ENCODE measurements at places on chromosomes 11 and 22.

DNA sequence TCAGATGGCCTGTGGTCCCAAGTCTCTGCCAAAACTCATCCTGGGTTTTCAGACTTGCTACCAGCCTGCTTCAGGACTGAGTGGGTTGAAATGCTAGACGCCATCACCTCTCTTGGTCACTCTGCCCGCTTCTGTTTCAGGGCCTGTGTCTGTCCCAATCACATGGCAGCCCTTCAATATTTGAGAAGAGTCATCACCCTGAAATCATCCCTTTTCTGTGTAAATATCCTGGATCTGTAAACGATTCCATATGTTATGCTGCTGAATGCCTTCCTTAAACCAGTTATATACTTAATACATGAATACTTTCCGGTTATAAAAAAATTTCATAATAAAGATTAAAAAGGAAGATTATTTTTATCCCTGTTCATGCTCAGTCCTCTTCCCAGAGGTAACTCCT, 39.8 kb upstream of the TLCD5 start:
- no peak for DNase-seq
- H3K27ac ChIP-seq = no peak overlapping the region
- H3K4me1 ChIP-seq = peaks cover 17% of the 10 kb centered on the region
- no peaks in the 10 kb centered on the region for H3K27me3 ChIP-seq
- no peaks in the 10 kb centered on the region for H3K36me3 ChIP-seq

- no peak for DNase-seq
- H3K27ac ChIP-seq = no peak overlapping the region
- no peak overlapping the region for H3K4me3 ChIP-seq
- H3K36me3 ChIP-seq = no peaks in the 10 kb centered on the region
- peaks cover 3% of the 10 kb centered on the region for H3K4me1 ChIP-seq
These were observed 35.6 kb upstream of the TMEM123 start for GRCh38 chr11:102488208-102488607.

DNA sequence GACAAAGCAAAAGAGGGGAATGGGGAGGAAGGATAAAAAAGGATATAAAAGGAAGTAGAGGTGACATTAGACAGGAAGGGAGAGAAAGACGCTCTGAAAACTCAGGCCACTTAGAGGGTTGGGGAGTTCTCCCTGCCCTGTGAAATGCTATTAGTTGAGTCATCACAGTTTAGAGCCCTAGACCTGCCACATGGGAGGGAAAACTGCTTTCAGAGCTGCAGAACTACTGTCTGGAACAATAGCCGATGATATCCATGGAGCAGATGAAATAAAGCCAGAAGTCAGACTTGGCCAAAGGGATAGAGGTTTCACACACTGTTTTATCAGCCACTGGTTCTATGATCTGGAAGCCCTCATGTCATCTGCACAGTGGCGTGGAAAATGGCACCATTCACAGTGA, 157.9 kb downstream of the NCAM1 start:
- peaks cover 21% of the 10 kb centered on the region for H3K4me1 ChIP-seq
- DNase-seq = no peak
- H3K27me3 ChIP-seq = no peaks in the 10 kb centered on the region
- no peak overlapping the region for H3K27ac ChIP-seq
- no peaks in the 10 kb centered on the region for H3K36me3 ChIP-seq

DNA sequence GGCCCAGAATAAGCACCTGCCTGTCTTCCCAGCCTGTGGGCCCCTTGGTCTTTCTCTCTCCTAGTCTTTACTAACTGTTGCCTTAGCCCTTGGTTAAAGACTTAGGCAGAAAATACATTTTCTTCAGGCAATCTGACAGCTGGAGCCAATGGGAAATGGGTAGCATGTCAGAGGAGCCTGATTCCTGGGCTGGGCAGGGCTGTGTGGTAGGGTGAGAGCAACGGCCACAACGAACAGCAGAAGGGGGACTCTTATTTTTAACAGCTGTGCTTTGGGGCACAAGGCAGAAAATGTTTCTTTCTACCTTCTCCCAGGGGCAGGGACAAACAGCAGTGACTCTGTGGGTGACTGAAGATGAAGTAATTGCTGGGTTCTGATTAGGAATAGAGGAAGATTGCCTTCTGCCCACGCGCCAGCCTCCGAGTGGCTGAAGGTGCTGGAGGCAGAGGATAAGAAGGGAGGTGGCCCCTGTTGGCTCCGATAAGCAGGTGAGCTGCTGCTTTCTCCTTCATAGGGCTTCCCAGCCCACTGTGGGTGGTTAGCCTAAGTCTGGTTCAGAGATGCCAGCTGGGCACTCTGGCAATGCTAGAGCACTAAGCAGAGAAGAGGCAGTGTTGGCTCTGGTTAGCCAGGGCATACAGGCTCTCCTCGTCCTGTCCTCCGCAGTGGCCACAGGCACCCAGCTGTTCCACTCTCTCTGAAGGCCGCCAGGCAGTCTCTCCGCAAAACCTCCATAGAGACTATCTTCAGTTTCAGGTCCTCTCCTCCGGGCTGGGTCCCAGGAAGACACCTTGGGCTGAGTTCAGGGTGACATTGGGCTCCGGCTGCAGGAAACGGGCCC, 1.5 kb downstream of the YPEL4 start:
- peaks cover 45% of the 10 kb centered on the region for H3K27me3 ChIP-seq
- 0 out of 2 replicates have a peak overlapping the region, but pooled peaks have one; percentile 93 for H3K27ac ChIP-seq
- peak overlapping the region; percentile 80 for H3K4me3 ChIP-seq
- H3K36me3 ChIP-seq = peaks cover 7% of the 10 kb centered on the region
- no peak for DNase-seq

DNA sequence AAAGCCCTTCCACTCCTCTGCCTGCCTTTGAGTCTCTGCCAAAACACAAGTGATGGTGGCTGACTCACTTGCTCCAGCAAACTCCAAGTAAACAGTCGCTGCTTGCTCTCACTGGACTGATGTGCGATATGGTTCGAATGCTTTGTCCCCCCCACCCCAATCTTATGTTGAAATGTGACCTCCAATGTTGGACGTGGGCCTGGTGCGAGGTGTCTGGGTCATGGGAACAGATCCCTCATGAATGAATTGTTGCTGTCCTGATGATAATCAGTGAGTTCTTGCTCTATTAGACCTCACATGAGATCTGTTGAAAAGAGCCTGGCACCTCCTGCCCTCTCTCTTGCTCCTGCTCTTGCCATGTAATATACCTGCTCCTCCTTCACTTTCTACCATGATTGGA, 747.9 kb downstream of the OPCML start:
- H3K4me1 ChIP-seq = peaks cover 47% of the 10 kb centered on the region

- H3K4me3 ChIP-seq = no peak overlapping the region
- no peaks in the 10 kb centered on the region for H3K27me3 ChIP-seq
- no peak overlapping the region for H3K27ac ChIP-seq
- H3K4me1 ChIP-seq = peaks cover 28% of the 10 kb centered on the region
- peaks cover 5% of the 10 kb centered on the region for H3K36me3 ChIP-seq
These were observed 103.1 kb downstream of the TEAD1 start for GRCh38 chr11:12777208-12777874.

DNA sequence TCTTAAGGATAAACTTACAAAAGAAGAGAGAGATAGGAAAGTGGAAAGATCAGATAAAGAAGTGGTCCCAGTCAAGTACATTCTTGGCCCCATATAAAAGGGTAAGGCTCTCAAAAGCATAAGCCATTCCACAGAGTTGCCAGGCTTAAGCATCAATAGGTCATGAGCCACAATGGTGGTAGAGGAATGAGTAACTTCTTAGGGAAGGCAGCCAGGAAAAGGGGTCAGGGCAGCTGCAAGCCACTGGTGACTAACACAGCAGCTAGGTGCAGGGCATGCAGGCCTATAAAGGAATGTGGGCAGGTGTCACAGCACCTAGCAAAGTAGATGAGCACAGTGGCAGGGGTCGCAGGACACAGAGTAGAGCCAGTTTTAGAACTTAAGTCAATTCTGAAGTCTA, 302.6 kb upstream of the FAT3 start:
- no peaks in the 10 kb centered on the region for H3K36me3 ChIP-seq
- H3K4me1 ChIP-seq = no peaks in the 10 kb centered on the region
- DNase-seq = no peak
- no peaks in the 10 kb centered on the region for H3K27me3 ChIP-seq
- H3K27ac ChIP-seq = no peak overlapping the region
- H3K4me3 ChIP-seq = no peak overlapping the region

DNA sequence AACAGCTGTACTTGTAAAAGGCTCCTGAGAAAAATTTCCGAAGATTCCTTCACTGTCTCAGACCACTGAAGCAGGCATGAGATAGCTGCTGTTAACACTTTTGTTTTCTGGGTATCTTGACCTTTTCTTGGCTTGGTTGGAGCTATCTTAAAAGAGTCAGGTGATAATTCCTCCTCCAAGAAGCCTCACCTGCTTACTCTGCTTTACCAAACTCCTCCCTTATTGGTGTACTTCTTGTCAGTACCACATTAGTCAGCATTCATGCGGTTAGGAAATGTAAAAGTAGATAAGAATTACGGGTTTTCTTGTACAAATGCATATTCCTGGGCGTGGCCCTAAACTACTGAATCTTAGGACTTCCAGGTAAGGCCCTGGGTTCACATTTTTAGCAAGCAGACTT, 489.8 kb upstream of the LARGE1 start:
- H3K36me3 ChIP-seq = no peaks in the 10 kb centered on the region
- no peak overlapping the region for H3K4me3 ChIP-seq
- no peak overlapping the region for H3K27ac ChIP-seq
- no peak for DNase-seq

GRCh38 chr11:92702037-92702804, 267.2 kb upstream of the MTNR1B start:
- no peaks in the 10 kb centered on the region for H3K27me3 ChIP-seq
- H3K4me3 ChIP-seq = no peak overlapping the region
- peaks cover 5% of the 10 kb centered on the region for H3K4me1 ChIP-seq
- no peak for DNase-seq
- no peak overlapping the region for H3K27ac ChIP-seq

- H3K4me1 ChIP-seq = peaks cover 4% of the 10 kb centered on the region
- peaks cover 6% of the 10 kb centered on the region for H3K27me3 ChIP-seq
- H3K4me3 ChIP-seq = no peak overlapping the region
- no peak for DNase-seq
These were observed 40.7 kb upstream of the XBP1 start for GRCh38 chr22:28841111-28841510.

GRCh38 chr11:84714316-84714780, 912.8 kb downstream of the DLG2 start:
- H3K4me3 ChIP-seq = peak overlapping the region; percentile 1
- DNase-seq = peak; percentile 87
- H3K4me1 ChIP-seq = peaks cover 17% of the 10 kb centered on the region
- no peaks in the 10 kb centered on the region for H3K36me3 ChIP-seq
- no peak overlapping the region for H3K27ac ChIP-seq

- no peaks in the 10 kb centered on the region for H3K27me3 ChIP-seq
- peaks cover 11% of the 10 kb centered on the region for H3K4me1 ChIP-seq
- DNase-seq = no peak
- no peaks in the 10 kb centered on the region for H3K36me3 ChIP-seq
- no peak overlapping the region for H3K27ac ChIP-seq
These were observed 1027.4 kb downstream of the BRD1 start for GRCh38 chr22:48800036-48800885.

DNA sequence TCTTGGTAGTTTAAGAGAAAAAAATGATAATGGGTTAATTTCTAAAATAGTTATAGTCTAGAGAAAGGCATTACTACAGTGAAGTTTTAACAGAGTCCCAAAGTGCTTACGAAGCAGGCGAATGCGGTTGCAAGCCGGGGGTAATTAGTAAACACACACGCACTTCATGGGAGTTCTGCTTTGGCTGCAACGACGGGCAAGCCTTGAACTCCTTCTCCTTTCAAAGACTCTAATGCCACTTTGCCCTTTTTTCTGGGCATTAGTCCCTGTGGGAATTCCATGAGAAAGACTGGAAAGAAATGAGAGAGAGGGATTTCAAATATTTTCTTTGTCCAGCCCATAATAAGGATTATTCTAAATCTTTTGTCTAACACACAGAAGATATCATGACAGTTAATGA, 66.1 kb downstream of the TENM4 start:
- H3K4me1 ChIP-seq = peaks cover 36% of the 10 kb centered on the region
- DNase-seq = no peak
- H3K27me3 ChIP-seq = no peaks in the 10 kb centered on the region

DNA sequence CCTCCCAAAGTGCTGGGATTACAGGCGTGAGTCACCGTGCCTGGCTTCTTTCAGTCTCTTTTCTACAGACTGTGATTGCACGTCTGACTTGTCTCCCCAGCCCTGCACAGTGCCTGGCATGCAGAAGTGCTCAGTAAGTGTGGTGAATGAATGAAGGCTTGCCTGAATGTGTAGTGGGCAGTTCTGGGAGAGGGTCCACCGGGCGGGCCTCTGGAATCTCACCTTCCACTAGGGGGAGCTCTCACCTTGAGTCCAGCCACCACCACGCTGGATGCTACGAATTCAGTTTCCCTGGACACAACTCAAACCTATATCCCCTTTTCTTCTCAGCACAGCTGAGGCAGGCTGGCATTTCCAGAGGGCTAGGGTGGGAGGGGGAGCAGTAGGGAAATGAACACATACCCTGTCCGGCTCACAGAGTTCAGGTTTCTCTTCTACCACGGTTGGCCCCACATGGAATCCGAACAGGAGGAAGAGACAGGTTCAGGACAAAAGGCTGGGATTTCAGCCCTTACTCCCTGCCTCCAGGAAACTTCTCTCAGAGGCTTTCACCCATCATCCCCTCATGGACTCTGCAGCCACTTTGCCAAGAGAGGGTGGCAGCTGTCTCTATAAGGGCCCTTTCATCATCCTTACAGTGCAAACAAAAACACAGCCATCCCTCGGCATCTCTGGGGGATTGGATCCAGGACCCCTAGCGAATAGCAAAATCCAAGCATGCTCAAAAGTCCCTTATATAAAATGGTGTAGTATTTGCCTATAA, 86.8 kb downstream of the NECTIN1 start:
- DNase-seq = no peak
- peaks cover 12% of the 10 kb centered on the region for H3K27me3 ChIP-seq
- peaks cover 11% of the 10 kb centered on the region for H3K4me1 ChIP-seq

GRCh38 chr11:43122546-43122945, 189.2 kb upstream of the API5 start:
- no peaks in the 10 kb centered on the region for H3K36me3 ChIP-seq
- H3K4me1 ChIP-seq = 0 out of 2 replicates have a peak, but pooled peaks cover 2% of the 10 kb centered on the region
- DNase-seq = no peak
- H3K27me3 ChIP-seq = no peaks in the 10 kb centered on the region
- H3K27ac ChIP-seq = no peak overlapping the region

DNA sequence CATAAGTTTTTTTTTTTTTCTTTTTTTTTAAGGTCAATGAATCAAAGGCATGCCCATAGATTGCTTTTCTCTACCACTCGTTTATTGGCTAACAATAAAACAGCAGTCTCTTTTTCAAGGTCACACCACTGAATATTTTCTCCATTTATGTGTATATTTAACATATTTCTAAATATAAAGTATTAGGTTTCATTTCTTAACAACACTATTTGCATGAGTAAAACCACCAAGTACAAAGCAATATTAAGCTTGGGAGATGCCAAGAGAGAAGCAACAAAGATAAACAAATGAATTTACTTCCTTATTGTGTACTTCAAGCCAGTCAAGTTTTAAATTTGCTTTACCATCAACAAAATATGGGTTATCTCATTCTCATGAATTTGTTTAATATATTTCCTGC, 708.9 kb upstream of the CCDC179 start:
- H3K4me3 ChIP-seq = no peak overlapping the region
- no peak overlapping the region for H3K27ac ChIP-seq
- no peaks in the 10 kb centered on the region for H3K27me3 ChIP-seq
- H3K36me3 ChIP-seq = no peaks in the 10 kb centered on the region
